ENCODE measurements at places on chromosomes 3 and 15. TPM values are rescaled to one million over a fixed set of nuclear protein-coding genes. Genes with fewer than 3 reads are reported as not detected.

PDIA3 gene
- total RNA-seq: 382 TPM

TAMM41 gene
- total RNA-seq: 13.0 TPM

CD86 gene
- 27.4 TPM for total RNA-seq

SEMA6D gene
- 8.0 TPM for total RNA-seq

Measured in upper lobe of right lung (tissue), 1 donor.